ENCODE measurements at places on chromosomes 2 and 18.
A peak's percentile ranks its signal among the peaks of the same experiment; 100 is the strongest.

DNA sequence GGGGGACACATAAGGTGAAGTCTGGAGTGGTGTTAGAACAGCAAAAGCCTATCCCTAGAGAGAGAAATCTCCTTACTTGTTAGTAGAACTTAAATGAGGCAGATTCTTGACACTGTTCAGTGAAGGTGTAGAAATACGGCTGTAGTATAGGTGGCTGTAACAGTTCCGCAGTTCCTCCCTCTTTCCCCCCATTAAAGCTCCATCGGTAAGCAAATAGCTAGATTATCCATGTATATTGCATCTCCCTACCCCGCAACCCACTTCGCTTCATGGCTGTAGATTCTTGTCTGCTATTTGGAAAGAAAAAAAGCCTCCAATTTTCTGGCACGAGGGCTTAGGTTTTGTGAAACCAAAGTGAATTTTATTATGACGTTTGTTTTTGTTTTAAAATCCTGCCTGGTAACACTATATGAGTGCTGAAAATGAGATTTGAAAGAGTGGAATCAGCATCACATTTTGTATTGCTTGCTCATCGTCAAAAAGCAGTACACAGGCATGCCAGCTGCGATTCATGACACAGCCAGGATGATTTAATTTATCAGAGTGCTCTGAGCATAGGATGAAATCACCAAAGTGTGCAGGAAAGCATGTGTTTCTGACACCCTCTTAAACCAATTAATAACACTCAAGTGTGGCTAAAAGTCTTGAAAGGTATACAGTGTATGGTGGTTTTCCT lies 1.4 kb downstream of the FAM171B start:
- DNase-seq: no peak

- DNase-seq: peak; percentile 22
Measured at GRCh38 chr2:136051001-136051724, 65.7 kb upstream of the DARS1 start.

DNA sequence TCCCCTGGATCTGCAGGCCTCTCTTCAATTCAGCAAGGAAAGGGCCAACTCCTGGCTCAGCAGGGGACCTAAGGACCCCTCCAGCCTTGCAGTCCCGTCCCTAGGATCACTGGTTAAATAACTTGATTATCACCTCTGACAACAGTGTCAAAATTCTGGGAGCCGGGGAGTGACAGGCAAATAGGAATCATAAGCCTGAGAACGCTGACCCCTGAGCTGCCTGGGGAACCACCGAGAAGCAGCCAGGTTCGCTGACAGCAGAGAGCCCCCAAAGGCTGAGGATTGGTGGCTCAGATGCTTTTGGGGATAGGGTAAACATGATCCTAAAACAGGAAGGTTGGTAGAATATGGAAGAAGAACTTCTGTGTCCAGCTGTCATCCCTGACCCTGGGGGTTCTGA lies 17.5 kb upstream of the TNS1 start:
- no peak for DNase-seq

DNA sequence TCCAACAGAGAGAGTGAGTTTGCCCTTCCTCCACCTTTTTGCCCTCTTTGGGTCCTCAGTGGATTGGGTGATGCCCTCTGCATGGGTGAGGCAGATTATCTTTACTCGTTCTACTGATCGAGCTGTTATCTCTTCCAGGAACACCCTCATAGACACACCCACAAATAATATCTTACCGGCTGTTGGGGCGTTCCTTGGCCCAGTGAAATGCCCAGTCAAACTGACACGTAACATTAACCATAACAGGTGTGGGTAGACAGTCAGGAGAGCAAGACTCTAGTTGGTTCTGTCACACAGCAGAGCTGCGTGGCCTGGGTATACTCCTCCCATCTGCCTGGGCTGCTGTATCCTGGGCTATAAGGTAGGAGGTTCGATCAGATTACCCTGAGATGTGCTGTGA lies 144.1 kb downstream of the AGAP1 start:
- DNase-seq: no peak

DNA sequence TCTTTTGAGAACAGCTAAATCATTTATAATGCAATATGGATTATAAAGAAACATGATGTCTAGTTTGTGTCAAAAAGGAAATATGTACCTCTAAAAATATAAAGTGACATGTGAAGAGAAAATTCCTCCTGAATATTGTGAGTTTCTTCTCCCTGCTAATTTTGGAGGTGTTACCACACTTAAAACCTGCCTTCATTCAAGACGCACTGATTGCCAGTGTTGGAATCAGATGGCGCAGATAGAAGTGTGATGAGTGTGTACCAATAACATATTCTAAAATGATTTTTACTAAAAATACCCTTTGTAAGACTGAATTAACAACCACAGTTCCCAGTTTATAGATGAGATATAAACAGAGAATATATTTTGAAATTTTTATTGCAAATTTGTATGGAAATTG lies 681.8 kb upstream of the LRATD1 start:
- no peak for DNase-seq

- DNase-seq: no peak
Measured at GRCh38 chr2:113024764-113025163, 19.5 kb downstream of the IL36A start.

DNA sequence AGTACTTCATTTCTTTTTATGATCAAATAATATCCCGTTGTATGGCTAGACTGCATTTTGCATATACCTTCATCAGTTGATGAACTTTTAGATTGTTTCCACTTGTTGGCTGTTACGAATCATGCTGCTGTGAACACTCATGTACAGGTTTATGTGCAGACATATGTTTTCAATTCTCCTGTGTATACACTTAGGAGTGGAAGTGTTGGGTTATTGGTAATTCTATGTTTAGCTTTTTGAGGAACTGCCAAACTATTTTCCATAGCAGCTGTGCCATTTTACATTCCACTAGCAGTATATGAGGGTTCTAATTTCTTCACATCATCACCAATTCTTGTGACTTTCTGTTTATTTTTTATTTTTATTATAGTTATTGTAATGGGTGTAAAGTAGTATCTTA lies 32.1 kb upstream of the LCLAT1 start:
- DNase-seq: no peak
